ENCODE measurements at places on chromosomes 3 and 15.

DNA sequence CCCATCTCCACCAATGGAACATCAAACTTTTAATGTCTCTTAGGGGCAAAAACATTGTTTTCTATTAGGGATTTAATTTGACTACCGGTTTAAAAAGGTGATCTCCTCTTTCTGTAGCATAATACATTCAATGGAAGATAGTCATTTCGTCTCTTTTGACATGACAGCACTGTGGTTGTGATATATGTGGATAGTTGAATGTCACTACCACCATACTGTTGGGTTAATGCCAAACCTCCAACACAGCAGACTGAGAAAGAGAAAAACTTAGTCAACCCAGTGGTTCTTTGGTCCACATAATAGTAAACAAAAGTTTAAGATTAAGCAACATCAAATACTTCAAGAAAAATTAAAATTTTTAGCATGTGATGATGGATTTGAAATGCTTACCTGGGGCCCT is 530.4 kb downstream of the AGBL1 start:
- DNase-seq: no peak

DNA sequence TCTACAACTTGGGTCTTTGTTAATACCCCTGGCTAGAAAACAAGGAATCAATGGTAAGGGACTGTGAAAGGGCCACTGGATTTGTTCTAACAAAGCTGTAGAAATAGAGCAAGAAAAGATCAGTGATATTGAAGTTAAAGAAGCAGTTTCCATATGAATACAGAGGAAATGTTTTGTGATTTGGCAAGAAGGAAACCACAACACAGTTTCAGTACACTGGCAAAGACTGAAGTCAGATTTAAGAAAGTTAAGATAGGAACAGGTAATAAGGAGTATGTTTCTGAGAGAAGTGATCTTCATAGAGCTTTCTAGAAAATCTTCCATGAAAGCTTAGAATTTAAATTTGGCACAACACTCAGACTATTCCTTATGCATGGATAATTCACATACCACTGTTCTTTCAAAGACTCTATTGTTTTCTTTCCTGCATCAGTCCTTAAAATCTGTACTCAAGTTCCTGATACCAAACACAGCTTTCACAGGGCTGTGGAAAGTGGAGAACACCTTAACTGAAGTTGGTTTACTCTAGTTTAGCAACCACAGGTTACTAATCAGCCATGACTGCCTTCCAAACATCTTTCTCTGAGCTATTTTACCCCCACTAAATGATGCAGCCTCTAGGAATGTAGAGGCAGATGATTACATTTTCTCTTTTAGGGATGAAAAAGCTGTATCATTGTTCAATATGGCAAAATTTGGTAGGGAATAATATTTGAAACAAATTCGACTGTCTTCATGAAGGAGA is 32.4 kb upstream of the ALCAM start:
- no peak for DNase-seq

- DNase-seq: no peak
Observed at GRCh38 chr3:17138246-17139039, 253.7 kb downstream of the PLCL2 start.

- no peak for DNase-seq
Observed at GRCh38 chr3:42556089-42556632, 25.6 kb downstream of the SEC22C start.

- DNase-seq: no peak
Observed at GRCh38 chr3:149252272-149252671, 30.6 kb upstream of the CP start.

DNA sequence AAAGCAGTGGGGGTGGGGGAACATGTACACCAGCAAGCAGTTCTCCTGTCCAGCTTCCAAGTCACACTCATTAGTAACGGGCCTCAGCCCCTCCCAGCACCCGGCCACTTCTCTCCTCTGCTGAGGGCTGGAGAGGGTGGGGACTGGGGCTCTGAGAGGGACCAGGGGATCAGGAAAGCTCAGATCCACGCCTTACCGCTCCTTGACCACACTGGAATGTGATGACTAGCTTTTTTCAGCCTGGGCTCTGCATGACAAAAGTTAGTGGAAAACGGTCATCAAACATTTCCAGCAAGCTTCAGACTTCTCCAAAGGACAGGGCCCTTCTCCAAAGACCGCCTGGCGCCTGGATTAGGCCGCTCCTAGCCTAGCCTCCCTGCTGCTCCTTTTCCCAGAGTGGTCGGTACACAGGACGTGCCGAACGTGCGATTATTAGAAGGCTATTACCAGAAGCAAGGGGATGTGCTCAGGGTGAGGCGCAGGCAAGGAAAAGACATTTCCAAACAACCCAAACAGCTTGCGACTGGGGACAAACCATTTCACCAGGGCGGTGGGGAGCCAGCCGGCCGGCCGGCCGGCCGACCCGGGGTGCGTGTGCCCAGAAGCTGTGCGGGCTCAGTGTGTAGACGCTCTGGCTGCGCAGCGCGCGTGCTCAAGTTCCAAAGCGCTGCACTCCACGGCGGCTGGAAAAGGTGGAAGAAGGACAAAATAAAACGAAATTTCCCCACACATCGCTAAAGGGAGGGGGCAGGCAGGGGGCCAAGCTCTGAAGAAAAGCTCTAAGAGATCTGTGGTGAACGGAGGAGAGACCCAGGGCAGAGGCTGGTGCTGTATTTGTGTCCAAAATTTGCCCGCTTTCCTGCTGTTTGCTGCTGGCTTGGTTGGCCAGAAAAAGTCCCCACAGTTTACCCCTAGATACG is 51.0 kb upstream of the SSR3 start:
- peak; percentile 80 for DNase-seq

DNA sequence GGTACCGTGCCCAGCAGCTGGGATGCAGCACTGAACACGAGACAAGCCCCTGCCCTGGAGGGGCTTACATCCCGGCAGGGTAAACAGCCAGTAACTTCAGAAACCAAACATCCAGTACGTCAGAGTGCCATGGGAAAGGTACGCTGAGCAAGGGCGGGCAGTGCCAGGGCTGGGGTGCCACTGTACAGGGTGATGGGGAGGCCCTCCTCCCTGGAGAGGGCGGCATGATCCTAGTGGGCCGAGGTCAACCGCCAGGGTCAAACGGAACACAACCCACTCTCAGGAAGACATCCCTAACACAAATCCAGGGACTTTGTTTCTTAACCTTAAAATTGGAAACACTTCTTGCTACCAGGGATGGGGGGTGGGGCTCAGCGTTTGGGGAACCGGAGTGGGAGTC is 16.0 kb upstream of the ANPEP start:
- no peak for DNase-seq

DNA sequence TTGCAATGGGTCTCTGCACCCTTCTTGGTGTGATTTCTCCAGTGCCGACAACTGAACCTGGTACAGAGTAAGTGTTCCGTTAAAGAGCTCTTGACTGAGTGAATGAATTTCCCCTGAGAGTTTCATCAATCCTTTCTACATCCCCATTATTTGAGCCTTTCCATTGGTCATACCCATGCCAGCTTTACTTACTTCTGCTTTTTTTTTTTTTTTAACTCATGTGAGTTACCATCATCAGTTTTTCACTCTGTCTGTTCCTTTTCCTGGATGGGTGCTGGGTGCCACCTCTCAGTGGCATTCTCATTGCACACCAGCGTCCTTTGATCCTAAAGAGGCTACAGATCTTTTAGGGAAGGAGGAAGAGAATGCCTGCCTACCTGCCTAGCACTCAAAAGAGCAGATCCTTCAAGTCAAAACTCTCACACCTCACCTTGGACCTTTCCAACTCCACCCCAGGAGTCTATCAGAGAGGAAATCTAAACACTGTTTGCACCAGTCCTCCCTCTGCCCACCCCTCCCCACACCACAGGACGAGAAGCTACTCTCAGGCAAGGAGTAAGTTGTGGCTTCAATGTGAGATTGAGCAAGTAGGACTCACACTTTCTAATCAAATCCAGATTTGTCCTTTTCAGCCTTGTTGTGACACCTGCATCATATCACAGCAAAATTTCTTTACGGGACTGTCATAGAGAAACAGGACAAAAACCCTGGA is 13.1 kb upstream of the USP3 start:
- no peak for DNase-seq

DNA sequence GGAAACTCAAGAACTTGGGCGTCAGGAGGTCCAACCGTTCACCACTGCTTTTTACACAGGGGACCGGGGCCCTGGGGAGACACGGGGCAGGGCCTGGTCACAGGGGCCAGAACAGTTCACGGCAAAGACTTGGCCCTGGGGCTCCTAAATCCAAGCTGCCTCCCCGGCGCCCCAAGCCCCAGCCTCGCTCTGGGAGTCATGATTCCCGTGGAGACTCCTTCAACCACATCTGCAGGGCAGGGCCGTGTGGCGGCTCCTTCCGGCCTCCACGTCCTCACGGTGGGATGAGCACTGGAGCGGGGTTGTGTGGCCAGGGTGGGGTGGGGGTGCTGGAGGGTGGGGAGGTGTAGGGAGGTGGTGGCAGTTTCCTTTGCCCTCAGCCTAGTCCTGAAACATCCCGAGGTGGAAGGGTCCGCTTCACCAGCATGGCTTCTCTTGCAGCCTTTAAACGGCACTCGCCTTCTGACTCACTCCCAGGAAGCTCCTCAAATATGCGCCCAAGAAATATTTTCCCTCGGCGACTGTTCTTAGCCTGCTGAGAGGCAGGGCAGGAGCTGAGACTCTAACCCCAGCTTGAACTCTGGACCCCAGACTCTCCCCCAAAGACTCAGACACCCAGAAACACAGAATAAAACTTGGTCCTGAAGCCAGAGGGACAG is 1.8 kb downstream of the MUC4 start:
- no peak for DNase-seq

GRCh38 chr3:18585004-18585968 is 160.1 kb upstream of the SATB1 start:
- no peak for DNase-seq

DNA sequence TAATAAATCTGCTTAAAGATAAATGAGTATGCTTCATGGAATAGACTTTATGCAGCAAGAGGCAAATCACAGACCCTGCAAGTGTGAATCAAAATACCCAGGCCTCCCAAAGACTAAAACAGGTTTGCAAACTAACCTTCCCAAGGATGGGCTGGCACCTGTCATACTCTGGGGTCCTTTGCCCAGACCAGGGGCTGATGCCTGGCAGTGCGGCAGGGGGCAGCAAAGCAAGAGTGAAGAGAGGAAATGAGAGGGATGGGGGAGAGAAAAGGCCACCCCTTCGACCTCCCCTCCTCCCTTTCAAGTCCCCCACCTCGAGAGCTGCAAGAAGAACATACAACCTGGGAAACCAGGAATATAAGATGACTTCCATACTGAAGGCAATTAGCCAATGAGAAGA is 31.8 kb downstream of the XXYLT1 start:
- DNase-seq: peak; percentile 16

DNA sequence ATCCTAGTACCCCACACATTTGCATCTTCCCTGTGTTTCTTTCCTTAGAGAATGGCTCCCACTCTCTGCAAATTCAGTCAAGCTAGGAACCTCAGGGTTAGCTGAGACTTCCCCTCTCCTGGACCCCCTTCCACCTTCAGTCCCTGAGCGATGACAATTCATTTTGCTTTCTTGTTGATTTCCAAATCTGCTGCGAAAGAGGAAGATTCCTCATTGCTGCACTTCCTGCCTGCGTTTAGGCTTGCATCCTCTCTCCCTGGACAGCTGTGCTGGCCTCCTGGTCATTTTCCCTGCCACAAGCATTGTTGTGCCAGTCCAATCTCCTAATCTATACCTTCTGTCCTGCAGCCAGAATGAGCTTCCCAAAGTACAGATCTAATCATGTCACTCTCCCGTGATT is 12.3 kb upstream of the DGKG start:
- no peak for DNase-seq

DNA sequence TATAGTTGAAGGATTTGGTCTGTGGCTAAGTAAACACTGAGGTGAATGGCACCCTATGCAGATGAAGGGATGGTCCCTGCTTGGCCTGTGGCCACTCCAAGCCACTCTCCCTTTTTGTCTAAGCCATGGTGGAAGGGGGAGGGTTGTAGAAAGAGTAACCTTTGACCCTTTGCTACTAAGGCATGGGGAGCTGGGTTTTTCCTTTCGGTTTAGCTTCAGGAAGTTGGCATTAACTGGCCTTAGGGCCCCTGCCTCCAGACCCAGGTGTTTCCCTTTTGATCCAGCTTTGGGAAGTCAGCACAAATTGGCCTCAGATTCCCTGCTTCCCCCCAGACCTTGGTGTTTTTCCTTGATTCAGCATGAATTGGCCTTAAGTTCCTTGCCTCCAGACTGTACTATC is 49.5 kb downstream of the EFCAB12 start:
- no peak for DNase-seq

DNA sequence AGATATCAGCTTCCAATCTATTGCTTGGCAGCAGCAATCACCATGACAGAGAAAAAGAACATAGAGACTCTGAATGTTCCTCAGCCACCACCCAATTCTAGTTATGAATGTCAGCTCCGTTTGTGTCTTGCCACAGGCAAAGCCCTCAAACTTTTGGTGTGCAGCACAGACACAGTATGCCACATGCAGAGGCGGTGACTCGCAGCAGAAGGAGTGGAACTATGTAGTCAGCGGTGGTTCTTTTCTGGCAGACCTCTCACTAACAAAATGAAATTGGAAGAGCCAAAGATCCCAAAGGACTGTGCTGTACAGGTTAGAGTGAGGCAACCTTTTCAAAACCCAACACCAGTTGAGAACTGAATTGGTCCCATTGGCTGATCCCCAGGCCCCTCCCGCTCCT is 220.9 kb downstream of the SLC9A9 start:
- DNase-seq: no peak

DNA sequence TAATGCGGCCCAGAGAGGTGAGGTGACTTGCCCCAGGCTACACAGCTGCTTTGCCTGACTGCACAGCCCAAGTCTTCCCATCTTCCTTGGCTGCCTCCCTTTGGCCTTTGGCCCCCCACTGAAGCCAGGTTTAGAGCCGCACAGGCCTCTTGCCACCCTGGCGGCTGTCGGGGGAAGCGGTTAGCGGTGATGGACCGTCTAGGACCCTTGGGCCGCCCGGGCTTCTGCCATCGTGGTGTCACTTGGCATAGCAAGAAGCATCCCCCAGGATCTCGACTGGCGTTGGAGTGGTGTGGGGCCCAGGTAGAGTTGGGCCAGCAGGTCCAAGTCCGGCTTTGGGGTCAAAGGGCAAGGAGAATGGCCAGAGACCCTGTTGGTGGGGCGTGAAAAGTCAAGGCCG is 61.0 kb downstream of the LINGO1 start:
- DNase-seq: no peak

DNA sequence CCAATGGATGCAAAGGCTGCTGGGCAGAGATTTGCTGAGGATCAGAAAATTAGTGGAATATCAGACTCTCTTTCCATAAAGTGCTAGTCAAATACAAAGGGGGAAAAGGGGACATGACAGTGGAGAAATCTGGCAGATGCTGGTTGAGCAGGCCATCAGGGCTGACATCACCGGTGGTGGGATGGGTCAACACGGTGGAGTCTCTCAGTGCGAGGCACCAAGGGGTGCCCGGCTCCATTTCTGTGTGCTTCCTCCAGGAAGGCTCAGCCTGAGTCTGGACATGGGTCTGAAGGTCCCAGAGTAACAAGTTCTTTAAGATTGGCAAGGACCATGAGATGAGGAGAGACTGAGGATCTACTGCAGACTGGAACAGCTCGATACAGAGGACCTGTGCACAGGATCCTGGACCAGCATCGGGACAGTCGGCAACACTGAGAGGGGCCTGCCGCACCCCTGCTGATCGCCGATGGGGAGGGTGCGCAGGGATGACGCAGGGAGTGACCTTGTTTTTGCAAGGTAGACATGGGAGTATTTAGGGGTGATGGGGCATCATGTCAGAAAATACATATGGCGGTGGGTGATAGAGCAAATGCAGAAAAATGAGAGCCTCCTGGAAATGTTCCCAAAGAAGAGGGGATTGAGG is 92.7 kb downstream of the SEC22A start:
- DNase-seq: no peak

- DNase-seq: no peak
Observed at GRCh38 chr15:83127547-83128150, 20.2 kb downstream of the TM6SF1 start.

- DNase-seq: peak; percentile 90
Observed at GRCh38 chr3:194296454-194297263, 54.5 kb downstream of the CPN2 start.

Data from right kidney (tissue), 9 donors.